Activated naive CD4-positive, alpha-beta T cell treated with anti-CD3 and anti-CD28 coated beads, Interleukin-2, amount 10 ng/mL, durations not matched to agents 5 hours and 36 hours (primary cell): ENCODE measurements at places on chromosomes 16 and 17. TPM values are rescaled to one million over a fixed set of nuclear protein-coding genes. Genes with fewer than 3 reads are reported as not detected.

The TSPOAP1 gene
- 42.0 TPM for total RNA-seq

The LHX1 gene
- not detected for total RNA-seq

The CAPNS2 gene
- total RNA-seq: not detected

The TP53TG3C gene
- not detected for total RNA-seq

The CA10 gene
- total RNA-seq: not detected

The GRIN2A gene
- not detected for total RNA-seq

The ITGAX gene
- total RNA-seq: 3.2 TPM

The SLC35G6 gene
- not detected for total RNA-seq

The EPX gene
- total RNA-seq: not detected

The KCNH6 gene
- not detected for total RNA-seq

The CDK3 gene
- total RNA-seq: 5.5 TPM

The ZSCAN10 gene
- 0.28 TPM for total RNA-seq

The STH gene
- not detected for total RNA-seq

The LRRC3C gene
- total RNA-seq: not detected

The CHST5 gene
- not detected for total RNA-seq
